ENCODE measurements at places on chromosomes 6 and 20. TPM values are rescaled to one million over a fixed set of nuclear protein-coding genes. Genes with fewer than 3 reads are reported as not detected.

GLP1R gene
- not detected for total RNA-seq

SIGLEC1 gene
- not detected for total RNA-seq

DYNLT1 gene
- total RNA-seq, result 37.5 TPM

DLL1 gene
- 2.2 TPM for total RNA-seq

MACROD2 gene
- total RNA-seq, result 2.2 TPM

FAM83C gene
- total RNA-seq, result 0.37 TPM

WFDC10B gene
- not detected for total RNA-seq

C6orf132 gene
- total RNA-seq, result 136 TPM
